ENCODE measurements at places on chromosomes 16 and 17.

GRCh38 chr17:74361230-74362068 is at the start of gene BTBD17:
Gene BTBD17 (minus strand): TSS chr17:74361868. CDS start chr17:74361819, 49 bp downstream.
- DNase-seq = no peak

- no peak for DNase-seq
Observed at GRCh38 chr16:30953511-30954124, 3.9 kb upstream of the SETD1A start.

DNA sequence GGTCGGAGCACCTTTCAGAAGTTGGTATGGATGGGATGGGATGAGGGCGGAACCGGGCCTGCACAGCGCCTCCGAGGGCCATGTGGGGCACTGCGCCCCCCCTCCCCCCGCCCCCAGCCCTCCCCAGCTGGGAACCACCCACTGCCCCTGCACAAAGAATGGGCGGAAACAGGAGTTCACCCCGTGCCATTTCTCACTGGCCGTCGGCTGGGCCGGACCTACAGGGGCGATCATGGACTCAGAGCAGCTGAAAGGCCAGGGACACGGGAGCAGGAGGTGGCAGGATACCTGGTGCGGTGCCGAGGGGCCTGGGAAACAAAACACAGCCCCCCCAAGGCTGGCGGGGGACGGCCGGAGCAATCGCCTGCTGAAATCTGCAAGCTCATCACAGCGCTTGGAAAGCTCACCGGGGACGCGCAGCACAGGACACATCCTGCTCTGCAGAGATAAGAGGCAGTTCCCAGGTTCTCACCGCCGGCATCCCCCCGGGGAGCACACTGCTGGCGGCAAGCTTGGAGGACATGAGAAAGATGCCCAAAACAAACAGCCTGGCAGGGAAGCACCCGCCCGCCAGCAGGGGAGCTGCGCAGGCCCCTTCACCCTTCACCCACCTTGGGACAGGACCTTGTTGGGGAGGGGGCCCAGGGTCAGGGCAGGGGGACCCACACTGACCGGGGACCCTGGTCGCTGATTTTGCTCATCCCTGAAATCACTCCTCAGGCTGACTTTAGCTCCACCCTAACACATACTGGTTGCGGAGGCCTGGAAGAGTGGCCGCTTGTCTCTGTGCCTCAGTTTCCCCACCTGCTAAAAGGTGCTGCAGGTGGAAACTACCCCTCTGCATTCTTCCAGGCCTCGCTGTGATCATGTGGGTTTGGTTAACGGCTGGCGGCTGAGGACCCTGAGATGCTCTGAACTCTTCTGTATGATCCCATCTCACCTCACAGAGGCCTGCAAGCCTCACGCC is 263.9 kb downstream of the C16orf95 start:
- DNase-seq = no peak

- DNase-seq = peak; percentile 45
Observed at GRCh38 chr16:11618107-11618717, 31.5 kb upstream of the LITAF start.

DNA sequence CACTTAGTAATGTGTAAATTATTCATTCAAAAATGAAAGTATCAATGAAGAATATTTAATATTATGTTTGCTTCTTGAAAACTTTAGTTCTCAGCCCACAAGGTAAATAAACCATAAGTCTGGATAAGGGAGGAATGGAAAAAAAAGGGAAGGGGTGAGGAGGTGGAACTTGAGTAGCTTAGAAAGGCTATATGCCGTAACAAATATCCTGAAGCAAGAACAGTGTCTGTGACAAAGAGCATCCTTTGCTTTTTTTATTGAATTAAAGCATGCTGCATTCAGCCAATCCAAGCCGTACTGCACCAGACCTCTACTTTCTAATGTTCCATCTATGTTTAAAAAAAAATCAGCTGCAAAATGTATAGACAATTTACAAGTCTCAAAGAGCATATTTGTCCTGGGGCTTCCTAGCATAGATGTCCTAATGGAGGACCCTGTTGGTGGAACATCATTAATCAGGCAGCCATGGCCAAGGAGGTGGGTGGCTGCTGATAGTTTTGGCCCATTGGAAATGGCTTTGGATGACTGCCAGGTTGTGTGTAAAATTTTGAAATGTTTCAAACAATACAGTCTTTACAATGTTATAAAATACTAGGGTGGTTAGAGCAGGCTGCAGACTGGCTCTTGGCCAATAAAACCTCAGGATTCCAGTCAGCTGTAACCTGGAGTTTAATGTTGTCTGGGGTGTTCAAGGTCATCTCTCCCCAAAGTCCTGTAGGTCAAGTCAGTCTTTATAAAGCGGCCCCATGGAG is 895.8 kb upstream of the SOX9 start:
- DNase-seq = no peak

DNA sequence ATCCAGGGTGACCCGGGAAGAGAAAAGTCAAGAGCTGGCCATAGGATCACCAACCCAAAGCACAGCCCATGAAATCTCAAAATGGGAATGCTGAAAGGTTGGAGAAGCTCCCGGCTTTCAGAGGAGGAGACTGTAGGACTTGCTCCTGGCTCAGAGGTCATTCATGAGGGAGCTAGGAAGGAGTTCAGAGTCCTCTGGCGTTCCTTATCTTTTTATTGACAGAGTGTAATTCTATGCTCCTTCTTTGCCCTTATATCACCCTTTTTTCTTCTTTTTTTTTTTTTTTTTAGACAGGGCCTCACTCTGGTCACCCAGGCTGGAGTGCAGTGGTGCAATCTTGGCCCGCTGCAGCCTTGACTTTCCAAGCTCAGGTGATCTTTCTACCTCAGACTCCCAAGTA is 27.3 kb upstream of the CNOT1 start:
- DNase-seq = no peak

DNA sequence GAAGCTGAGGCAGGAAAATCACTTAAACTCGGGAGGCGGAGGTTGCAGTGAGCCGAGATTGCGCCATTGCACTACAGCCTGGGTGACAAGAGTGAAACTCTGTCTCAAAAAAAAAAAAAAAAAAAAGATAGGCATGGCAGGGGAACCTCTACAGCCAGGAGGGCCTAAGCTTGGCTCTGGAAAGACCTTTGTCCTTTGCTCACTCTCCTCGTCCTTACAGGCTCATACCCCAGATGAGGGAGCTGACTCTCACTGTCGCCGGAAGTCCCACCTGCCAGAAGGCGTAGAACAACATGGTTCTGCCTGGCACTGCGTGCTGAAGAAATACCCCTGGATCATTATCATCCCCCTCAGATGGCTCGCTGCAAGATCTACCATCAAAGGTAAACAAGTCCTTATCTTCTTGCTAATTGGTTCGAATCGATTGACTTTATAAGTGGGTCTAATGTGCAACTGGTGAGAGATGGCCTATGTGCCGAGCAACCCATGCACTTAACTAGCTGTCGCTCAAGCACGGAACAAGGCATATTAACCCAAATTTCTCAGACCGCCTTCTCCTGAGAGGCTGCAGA is 29.7 kb downstream of the RTN4RL1 start:
- DNase-seq = no peak

- no peak for DNase-seq
Observed at GRCh38 chr17:50828508-50829170, 6.7 kb upstream of the WFIKKN2 start.

- DNase-seq = no peak
Observed at GRCh38 chr16:27646806-27647205, 96.9 kb downstream of the KATNIP start.

DNA sequence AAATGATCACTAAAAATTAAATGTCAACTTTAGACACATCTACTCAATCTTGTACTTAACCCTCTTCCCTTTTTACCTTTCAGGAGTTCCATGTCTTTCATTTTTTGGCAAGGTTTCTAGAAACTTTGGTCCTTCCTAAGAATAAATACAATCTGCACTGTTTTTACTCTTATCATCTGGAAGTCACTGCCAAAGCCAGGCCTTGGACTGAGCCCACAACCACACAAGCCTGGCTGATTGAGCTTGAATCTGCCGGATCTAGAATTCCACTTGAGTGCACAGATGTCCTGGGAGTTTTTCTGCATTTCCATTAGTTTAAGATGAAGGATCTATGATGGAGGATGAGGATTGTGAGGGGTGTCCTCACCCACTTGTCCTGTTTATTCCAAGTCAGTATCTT is 126.1 kb downstream of the VPS53 start:
- DNase-seq = no peak

DNA sequence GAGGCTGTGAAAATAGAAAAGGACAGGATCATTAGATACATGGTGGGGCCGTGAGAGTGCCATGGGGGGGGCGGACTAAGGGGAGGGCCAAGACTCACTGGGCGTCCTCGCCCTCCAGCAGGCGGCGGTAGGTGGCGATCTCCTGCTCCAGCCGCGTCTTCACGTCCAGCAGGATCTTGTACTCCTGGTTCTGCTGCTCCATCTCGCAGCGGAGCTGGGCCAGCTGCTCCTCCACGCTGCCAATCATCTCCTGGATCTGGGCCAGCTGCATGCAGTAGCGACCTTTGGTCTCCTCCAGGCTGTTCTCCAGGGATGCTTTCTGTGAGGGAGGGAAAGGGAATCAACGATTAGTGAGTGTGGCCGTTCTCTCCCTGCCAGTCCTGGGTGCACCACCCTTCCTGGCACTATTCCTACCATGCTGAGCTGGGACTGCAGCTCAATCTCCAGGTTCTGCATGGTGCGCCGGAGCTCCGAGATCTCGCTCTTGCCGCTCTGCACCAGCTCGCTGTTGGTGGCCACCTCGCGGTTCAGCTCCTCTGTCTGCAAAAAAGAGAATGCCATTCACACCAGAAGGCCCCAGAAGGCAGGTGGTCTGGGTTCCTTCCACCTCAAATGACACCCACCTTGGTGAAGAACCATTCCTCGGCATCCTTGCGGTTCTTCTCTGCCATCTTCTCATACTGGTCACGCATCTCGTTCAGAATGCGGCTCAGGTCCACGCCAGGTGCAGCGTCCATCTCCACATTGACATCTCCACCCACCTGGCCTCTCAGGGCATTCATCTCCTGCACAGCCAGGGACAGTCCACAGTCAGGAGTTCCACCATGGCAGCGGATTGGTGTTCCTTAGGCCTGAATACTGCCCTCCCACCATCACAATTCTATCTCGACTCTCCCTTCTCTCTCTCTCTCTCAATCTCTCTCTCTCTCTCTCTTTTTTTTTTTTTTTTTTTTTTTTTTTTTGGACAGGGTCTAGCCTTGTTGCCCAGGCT is 3.3 kb downstream of the KRT14 start:
- DNase-seq = no peak

GRCh38 chr17:9475101-9475658 is 100.4 kb downstream of the STX8 start:
- DNase-seq = no peak

- DNase-seq = peak; percentile 80
Observed at GRCh38 chr17:42457107-42457792, 1.4 kb upstream of the ATP6V0A1 start.

DNA sequence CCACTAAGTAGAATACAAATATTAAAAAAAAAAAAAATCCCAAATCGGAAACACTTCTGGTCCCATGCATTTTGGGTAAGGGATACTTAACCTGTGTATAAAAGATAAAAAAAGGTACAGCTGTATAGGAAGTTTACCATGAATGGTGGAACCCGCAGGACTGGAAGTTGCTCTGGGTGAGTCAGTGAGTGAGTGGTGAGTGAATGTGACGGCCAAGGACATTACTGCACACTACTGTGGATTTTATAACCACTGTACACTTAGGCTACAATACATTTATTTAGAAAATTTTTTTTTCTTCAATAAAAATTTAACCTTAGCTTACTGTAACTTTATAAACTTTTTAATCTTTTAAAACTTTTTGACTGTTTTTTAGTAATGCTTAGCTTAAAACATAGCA is 71.3 kb upstream of the BCAR1 start:
- DNase-seq = peak; percentile 68

- DNase-seq = no peak
Observed at GRCh38 chr16:65101009-65101408, 20.9 kb downstream of the CDH11 start.

DNA sequence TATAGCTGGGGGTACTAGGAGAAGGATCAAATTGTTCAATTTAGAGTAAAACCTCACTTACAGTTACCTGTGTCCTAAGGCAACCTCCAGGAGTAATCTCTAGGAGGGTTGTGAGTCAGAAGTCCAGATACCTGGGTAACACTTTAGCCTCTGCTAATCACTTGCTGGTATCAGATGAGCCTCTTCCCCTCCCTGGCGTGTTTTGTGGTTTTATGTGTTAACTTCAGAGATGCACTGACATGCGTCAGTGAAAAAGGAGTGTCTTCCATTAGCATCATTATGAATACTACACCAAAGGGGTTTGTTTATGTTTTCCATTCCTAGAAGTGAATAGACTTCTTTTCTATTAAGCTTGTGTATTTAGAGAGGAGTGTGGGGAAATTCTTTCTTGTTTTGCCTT is 208.2 kb downstream of the FTO start:
- peak; percentile 36 for DNase-seq

GRCh38 chr17:81870981-81871386 is at the start of gene ARHGDIA:
Gene ARHGDIA (minus strand): TSS chr17:81871337. CDS start chr17:81869930, 1,407 bp downstream.
- no peak for DNase-seq

DNA sequence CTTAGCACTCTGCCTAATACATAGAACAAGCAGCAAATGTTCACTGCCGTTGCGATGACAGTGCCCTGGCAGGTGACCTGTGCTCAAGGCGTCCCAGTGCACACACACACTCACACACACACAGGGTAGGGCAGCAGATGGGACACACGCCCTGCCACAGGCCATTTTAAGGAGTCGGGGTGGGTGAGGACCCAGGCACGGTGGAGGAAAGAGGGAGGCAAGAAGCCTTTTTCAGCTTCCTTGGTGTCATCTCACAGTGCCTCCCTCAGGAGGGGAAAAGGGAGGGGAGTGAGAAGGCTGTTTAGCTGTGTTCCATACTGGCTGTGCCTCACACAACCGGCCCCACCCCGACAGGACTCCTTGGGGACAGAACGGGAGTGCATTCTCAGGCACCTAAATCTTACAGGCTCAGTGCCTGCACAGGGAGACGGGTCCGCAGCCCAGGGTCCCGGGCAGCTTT is 1.5 kb downstream of the PITPNM3 start:
- DNase-seq = no peak

DNA sequence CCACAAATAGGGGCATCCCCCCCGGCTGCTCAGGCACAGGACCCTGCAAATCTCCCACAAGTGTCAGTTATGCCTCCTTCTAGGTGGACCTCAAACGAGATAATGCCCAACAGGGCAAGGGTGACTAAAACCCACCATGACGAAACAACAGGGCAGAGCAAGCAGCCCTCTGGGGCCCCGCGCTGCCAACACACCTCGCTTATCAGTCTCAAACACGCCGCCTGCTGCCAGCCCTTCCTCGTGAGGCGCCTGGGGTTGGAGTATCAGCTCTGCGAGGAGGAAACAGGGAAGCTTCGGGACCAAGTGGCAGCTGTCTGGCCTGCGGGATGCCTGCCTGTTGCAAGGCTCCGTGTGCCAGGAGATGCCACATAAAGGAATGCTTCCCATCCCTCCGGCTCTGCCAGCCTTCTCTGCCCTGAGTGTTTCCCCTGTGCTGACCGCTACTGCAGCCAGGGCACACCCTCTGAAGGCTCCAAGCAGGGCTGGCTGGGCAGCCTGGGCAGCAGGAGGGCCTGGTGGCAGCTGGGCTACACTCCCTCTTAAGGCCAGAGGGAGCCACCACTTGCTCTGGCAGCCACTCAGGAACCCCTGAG is 2.5 kb downstream of the SMIM5 start:
- no peak for DNase-seq

DNA sequence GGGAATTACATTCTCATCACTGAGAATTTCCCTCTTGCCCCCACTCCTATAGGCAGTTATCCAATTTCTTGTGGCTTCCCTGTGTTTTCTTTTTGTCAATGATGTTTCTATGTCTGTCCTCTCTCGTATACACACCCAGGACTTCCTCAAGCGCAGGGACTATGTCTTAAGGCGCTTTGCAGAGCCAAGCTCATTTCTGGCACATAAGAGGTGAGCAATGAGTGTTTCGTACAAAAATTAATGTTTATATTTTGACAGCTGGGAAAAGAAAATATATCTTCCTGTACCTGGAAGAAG is 947 bp downstream of the DDX42 start:
- no peak for DNase-seq

- DNase-seq = no peak
Observed at GRCh38 chr17:68785565-68786486, 169.4 kb downstream of the ABCA8 start.

Data from PC-9 (cell line).